ENCODE measurements at places on chromosomes 4 and X.

GRCh38 chrX:13086076-13086475, 41.7 kb upstream of the FAM9C start:
- DNase-seq, result no peak

DNA sequence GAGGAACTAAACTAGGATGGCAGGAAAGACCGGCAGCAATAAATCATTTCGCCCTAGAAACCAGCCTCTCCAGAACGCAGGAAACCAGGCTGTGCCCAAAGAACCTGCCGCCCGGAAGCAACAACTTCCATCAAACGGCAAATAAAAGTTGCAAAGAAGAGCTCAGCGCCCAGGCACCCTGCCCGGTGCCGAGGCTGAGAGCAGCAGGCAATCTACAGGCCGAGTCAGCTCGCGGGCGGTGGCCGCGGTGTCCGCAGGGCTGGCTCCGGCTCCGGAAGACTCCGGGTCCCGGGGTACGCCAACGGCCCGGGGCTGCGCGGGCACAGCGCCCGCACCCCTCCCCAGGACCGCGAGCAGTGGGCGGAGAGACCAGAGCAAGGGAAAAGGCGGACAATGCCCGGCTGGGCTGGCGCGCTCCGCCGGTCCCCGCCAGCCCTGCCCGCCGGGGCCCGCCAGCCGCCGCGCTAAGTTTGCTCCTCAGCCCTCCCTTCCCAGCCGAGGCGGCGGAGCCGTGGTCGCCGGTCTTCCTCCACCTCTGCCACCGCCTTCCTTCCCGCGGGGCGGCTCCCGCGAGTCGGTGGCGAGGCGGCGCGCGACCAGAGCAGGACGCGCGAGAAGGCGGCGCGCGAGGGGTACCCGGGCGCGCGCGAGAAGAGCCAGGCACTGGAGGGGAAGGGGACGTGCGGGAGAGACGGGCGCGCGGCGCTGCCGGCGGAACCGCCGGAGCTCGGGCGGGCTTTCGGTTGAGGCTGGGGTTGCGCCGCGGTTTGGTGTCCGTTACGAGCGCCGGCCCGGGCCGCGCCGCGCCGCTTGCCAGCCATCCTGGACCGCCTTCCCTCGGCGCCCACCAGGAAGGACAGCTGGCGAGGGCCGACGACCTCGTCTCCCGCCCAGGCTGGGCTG, 733 bp downstream of the FRYL start:
- DNase-seq, result peak; percentile 70

GRCh38 chrX:29634516-29634915, 580.8 kb upstream of the MAGEB2 start:
- no peak for DNase-seq

GRCh38 chrX:63686878-63687714, 97.9 kb downstream of the ARHGEF9 start:
- peak; percentile 22 for DNase-seq

DNA sequence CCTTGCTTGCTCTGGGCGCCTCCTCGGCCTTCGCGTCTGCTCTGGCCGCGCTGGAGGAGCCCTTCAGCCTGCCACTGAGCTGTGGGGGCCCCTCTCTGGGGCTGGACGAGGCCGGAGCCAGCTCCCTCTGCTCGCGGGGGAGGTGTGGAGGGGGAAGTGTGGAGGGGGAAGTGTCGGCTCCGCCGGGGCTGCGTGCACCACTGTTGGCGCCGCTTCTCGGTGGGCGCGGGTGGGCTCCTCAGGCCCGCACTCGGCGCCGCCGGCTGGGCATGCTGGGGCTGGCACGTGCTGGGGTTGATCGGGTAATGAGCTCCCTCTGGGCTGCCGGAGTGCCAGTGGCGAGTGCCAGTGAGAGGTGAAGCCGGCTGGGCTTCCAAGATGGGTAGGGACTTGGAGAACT, 116.7 kb downstream of the CPXCR1 start:
- no peak for DNase-seq

DNA sequence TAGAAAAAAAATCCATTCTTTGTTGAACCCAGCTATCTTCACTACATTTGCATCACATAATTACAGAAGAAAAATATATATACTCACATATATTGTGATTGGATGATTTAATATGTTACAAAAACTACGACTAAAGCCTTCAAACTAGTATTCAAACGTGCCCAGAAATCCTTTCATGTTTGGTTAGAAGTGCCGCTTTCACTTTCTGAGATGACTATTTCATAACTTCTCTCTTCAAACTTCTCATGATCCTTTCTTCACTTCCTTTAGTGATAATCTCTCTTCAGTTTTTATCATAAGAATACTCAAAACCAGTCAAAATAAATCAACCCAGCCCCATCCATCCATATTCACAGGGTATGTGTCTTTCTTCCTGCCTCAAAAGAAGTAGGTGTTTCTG, 50.8 kb upstream of the NAF1 start:
- no peak for DNase-seq

- no peak for DNase-seq
These were observed 204.9 kb upstream of the GALNT7 start for GRCh38 chr4:172963498-172964294.

DNA sequence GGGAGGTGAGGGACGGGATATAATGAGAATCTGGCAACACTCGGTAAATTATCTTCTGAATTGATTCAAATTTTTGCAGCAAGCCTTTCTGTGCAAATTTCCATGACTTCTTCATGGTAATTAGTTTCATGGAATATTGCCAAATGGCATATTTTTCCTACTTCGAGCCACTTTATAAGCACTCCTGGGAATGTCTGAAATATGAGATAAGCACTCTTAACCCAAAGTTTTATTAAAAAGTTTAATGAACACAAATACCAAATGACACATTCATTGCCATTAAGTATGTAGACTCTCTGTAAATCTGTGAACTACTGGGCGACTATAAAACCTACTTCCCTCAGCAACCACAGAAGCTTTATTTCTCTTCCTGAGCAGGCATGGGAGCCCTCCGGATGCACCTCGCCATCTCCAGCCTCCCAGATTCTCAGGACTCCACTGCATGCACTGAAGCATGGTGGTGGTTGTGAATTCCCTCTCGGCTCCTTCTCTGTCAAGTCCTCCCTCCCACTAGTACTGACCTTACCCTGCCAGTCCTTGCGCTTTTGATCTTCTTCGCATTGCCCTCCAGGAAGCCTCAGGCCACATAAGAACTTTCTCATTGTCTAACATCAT, 154.4 kb upstream of the RPL34 start:
- no peak for DNase-seq

DNA sequence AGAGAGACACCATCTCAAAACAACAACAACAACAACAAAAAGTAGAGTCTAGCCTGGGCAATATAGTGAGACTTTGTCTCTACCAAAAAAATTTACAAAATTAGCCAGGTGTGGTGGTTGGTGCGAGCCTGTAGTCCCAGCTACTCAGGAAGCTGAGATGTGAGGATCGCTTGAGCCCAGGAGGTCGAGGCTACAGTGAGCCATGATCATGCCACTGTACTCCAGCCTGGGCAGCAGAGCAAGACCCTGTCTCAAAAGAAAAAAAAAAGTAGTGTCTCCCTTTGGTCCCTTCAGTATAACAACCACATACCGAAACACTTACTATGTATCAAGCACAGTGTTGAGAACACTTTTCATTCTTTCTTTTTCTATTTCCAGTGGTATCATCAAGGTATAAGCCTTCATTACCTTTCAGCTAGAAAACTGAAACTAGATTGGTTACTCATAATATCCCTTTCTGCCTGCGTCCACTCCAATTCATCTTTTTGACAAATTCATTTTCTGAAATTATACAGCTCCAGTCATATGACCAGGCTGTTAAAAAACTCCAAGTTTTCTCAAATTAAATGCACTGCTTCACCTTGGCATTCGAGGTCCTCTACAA, 54.1 kb downstream of the RPS6KA3 start:
- no peak for DNase-seq

GRCh38 chr4:76388160-76388908, 32.6 kb downstream of the CCDC158 start:
- DNase-seq, result no peak

DNA sequence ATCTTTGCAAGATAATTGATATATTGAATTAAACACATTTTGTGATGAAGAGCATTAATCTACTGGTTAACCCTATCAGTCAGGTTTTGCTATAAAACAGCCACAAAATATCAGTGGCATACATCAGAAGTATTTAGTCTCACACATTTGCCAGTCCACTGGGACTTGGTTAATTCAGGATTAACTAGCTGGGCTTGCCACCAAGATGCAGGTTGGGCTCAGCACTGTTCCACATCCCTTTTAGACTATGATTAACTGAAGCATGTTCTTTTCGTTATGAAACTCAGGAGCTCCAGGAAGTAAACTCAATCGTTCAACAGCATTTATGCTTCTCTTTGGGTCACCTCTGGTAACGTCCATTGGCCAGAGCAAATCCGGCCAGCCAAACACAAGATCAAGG, 538.1 kb upstream of the HS3ST1 start:
- no peak for DNase-seq

GRCh38 chrX:153861733-153862310, 24.2 kb downstream of the L1CAM start:
- DNase-seq, result no peak

- no peak for DNase-seq
These were observed 149.3 kb upstream of the SLC4A4 start for GRCh38 chr4:71189471-71189870.

- DNase-seq, result no peak
These were observed 72.2 kb downstream of the COMMD8 start for GRCh38 chr4:47391256-47391655.

DNA sequence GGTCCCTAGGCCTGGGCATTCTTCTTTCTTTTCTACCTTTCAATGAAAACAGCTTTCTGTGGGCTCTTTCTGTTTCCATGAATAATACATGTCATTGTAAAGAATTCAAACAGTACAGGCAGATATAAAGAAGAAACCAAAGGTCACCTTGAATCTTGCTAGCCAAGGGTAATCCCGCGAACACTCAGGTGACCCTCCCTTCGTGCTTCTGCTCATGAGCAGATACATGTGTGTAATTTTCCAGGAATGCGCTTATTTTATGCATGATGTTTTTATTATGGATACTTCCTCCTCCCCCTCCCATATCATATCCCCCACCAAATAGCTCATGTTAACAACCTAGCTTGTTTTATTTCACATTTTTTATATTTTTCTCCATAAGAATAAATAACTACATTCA, 9.6 kb upstream of the JAKMIP1 start:
- DNase-seq, result no peak
